ENCODE measurements at places on chromosomes 2 and 18.

- DNase-seq, result no peak
Measured at GRCh38 chr2:205772983-205773382, 90.7 kb downstream of the NRP2 start.

DNA sequence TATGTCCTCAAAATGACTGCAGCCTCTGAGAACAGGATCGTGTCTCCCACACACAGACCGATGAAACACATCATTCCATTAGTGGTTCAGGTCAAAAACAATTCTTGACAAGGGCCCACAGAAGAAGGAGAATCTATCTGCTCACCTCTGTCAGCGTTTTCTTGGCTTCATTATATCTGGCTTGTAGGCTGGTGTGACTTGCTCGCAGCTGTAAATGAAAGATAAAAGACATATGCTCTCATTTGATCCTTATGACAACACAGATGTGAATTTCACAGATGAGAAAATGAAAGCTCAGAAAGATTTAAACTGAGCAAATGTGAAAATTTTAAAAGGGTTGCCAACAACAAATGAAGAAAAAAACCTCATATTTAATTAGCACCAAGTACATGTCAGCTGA lies 61.6 kb downstream of the CCDC93 start:
- no peak for DNase-seq

DNA sequence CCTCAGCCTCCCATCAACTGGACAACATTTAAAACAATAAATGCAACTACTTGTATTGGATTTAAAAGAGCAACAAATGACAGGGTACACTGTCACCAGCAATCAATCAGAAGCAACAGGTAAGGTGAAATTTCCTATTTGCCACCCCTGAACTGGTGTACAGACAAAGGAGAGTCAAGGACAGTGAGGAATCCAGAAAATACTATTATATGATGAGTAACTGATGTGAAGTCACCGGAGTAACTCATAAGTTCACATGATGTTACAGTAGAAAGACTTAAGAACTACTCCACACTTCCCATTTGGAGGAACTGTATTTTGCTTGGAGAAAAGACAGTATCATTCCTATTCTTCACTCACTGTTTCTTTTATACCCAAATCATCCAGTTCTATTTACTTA lies 4.1 kb upstream of the STAT1 start:
- no peak for DNase-seq

DNA sequence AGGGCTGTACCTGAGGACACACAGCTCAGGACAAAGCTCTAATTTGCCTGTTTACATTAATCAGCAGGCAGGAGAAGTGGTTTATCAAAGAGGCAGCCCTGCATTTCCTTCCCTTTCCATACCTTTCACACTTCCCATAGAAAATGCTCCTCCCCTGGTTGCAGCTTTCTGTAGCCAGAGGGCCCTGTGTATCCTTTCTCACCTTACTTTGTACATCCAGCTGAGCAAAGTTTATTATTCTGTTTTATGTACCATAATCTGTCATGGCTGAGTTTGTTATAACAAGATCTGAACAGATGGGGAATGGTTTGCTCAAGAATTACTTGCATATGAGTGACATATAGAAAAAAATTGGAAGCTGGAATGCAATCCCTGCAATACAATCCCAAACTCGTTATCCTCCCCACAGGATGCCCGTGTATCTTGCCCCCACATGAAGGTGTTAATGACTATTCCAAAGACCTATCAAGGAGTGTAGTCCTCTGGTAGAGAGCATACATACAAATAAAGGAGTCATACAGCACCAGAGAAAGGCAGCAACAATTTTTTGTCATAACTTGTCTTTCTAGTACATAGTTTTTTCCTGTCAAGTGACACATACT lies 1025.8 kb upstream of the KLHL29 start:
- DNase-seq, result no peak

GRCh38 chr2:127309468-127309867 lies 15.5 kb upstream of the ERCC3 start:
- DNase-seq, result no peak

GRCh38 chr2:128313091-128313836 lies 5.4 kb downstream of the HS6ST1 start:
- no peak for DNase-seq

DNA sequence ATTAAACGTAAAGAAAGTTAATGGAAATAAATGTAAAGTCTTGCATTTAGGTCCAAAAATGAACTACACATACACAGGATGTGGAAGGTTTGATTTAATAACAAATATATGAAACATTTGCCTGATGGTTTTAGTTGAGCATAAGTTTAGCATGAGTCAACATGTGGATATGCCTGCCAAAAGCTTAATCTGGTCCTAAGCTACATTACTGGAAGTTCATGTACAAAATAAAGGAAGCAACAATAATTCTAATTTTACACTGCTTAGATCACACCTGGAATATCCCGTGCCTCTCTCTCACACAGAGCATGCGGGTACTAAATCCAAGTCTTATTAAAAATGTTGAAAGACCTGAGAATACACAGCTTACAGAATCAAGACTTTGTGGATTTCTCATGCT lies 276.5 kb upstream of the NRP2 start:
- no peak for DNase-seq

GRCh38 chr2:177281400-177282180 lies 17.1 kb upstream of the NFE2L2 start:
- DNase-seq, result no peak

DNA sequence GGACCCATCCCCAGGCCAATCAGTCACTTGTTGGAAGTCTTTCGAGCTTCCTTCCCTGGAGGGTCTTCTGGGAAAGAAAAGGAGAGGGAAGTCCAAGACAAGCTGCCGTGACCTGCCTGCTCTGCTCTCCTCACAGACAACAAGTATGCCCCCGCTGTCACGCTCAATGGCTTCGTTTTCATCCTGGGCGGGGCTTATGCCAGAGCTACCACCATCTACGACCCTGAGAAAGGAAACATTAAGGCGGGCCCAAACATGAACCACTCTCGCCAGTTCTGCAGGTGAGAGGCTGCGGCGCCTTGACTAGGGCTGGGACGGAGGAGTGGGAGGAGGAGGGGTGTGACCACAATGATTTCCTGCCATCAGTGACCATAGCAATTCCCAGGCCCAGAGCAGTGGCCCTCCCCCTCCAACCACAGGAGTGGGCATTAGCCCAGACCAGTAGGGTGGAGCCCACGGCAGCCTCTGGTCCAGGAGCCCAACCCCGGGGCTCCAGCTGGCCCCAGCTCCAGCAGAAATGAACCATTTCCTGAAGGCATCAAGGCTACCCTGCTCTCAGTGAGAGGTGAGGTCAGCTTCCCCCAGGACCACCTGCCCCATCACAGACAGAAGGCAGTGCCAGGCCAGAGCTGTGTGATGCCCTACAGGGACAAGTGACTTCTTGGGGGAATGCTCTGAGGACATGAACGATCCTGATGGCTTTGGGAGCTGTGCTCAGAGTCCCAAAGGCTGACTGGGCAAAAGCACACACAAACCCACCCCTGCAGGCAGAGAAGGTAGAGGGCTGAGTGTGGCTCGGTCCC lies 223.1 kb downstream of the ATAD2B start:
- no peak for DNase-seq

DNA sequence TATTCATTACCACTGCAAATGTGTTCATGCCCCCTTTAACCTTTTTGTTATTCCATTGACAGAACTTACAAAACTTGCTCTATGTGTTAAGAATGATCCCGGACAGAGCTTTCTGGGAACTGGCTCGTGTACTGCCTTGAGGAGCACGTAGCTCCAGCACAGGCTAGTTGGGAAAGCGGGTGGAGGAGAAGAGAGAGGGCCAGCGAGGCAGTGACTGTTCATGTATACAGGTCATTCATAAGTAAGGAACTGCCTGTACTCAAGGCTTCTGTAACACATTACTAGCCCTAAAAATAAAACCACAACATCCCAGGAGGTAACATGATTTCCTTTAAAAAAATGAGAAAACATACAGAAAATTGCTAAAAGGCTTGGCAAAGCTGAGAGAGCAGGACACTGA lies 109.0 kb downstream of the STK39 start:
- DNase-seq, result no peak

DNA sequence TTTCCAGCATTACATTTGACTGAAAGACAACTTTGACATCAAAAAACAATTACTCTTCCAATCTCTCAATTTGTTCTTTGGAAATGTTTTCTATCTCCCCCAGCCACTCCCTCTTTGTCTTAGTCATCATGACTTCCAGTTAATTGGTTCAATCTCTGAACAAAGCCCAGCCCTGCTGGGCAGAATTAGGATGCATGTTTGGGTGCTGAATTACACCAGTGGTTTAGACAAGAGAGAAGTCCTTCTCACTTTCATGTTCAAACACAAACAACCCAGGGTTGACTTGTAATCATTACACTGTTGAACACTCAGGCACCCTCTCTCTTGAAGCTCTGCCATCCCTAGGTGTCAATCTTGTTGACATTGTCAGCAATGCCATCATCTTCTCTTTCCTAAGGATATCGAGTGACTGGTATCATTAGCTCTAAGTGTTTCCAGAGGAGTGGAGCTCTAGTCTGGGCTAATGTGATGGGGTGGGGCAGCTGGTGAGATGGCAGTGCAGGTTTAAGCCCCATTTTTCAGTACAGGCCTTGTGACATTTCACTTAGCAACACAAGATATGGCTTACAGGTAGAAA lies 90.8 kb upstream of the MEIS1 start:
- DNase-seq, result no peak

GRCh38 chr2:200225951-200226350 lies 80.5 kb upstream of the SPATS2L start:
- DNase-seq, result no peak

GRCh38 chr2:56522605-56523089 lies 338.9 kb downstream of the CCDC85A start:
- DNase-seq, result no peak

DNA sequence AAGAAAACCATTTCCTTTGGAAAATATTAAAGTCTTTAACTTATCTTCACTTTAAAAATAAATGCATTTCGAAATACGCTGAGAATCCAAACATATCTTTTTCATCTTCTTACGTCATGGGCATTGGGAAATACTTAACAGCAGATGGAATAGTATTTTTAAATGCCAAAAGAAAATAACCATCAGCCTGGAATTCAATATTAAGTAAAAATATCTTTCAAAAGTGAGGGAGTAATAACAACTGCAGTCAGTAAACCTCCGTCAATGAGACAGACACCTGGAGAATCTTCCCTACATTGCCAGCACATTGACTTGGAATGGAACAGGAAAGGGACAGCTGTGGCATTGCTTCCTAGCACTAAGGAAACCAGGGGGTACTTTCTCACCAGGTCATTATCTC lies 290.4 kb upstream of the TNP1 start:
- DNase-seq, result no peak

DNA sequence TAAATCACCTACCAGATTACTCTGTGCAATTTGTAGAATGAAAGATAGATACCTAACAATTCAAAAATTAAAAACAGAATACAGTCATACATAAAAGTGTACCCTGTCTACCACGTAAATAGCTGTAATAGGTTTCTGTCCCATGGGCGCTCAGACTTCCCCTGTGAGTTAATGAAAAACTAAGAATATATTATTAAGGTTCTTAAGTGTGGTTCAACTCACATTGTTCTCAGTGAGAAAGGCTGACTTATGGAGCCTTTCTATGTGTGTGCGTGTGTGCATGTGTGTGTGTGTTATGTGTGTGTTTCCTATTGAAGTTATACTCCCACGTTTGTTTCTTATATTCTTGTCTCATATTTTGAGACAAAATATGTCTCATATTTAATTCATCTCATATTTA lies 114.6 kb upstream of the CD302 start:
- DNase-seq, result no peak

DNA sequence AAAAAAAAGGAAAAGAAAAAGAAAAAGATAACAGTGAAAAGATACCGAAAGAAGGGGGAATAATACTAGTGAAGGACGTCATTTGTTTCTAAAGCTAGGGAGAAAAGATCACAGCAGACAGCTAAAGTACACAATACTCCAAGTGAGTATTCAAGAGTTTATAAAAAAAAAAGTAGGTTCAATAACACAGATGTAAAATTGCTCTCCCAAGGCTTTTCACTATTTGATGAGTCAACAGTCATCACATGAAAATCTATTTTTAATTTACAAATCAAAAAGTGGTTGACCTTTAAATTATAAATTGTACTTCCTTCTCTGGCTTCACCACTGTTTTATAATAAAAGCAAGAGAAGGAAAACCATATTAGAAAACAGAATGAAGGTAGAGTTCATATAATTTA lies 144.0 kb downstream of the ZRANB3 start:
- DNase-seq, result no peak

- DNase-seq, result peak; percentile 57
Measured at GRCh38 chr2:158024288-158024898, 77.3 kb upstream of the UPP2 start.

DNA sequence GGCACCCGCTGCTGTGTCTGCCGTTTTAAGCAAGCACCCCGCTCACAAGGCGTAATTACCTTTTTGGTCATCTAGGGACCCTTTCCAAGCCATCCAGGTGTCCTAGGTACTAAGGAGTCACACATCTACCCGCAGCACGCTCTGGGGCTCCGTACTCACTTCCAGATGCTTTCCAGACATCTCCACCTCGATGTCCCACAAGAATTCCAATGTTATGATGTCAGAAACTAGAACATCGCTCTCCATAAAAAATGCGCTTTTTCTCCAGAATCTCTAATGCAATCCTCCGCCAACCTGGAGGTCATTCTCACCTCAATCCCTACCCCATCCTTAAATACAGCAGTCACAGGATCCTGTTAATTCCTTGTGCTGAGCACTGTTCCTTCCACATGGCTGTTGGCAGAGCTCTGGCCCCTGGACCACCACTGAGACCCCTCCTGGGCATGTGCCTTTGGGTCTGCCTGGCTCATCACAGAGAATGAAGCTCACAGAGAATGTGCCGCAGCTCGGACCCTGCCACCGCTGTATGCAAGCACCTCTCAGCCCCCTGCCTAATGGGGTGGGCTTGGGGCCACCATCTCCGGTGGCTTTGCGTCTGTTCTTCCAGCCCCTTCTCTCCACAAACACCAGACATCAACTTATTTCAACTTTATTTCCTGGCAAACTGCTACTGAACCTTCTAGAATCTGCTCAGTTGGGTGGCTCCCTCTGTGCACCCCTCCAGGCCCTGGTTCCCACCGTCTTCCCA lies 4.6 kb upstream of the PXDN start:
- DNase-seq, result no peak

DNA sequence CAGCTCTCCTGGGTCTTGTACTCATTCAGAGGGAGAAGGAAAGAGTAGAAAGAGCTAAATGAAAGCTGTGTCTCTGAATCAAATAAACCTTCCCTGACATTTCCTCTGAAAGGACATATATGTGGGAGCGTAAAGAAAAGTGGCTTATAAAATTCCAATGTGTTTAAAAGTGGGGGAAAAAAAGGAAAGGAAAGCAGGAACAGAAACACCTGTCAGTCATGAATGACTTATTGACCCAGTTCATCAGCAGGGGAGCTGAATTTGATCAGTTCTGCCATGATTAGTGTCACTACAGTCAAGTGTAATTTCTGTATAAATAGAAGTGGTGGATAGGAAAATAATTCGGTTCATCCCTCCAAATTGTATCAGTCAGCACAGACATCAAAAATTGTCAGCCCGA lies 382.5 kb downstream of the ERBB4 start:
- DNase-seq, result no peak

DNA sequence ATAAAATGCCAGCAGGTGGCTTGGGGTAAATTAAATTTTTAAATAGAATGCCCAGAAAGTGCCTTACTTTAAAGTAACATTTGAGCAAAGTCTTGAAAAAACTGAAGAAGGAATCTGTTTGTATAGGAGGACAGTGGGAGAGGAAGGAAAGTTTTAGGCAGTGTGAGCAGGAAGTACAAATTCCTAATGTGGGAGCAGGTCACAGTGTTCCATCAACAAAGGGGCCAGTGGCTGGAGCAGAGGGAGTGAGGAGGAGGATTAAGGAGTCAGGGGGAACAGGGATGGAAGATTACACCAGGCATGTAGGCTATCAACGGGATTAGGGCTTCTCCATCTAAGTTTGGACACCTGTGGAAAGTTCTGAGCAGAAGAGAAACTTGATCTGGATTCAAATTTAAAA lies 439.2 kb upstream of the REG3G start:
- DNase-seq, result no peak

Measured in activated CD4-positive, alpha-beta T cell treated with anti-CD3 and anti-CD28 coated beads, Interleukin-2, Interleukin-4, amounts not matched to agents 100 ng/mL and 50 ng/mL, durations not matched to agents 16 hours and 8 hours (primary cell).